ENCODE measurements at places on chromosomes 3 and 15. TPM values are rescaled to one million over a fixed set of nuclear protein-coding genes. Genes with fewer than 3 reads are reported as not detected.

VIPR1 gene
- 6.5 TPM for total RNA-seq

SATB1 gene
- total RNA-seq: 546 TPM

THAP10 gene
- 0.51 TPM for total RNA-seq

OIP5 gene
- total RNA-seq: 13.0 TPM

APBA2 gene
- 8.9 TPM for total RNA-seq

A4GNT gene
- total RNA-seq: not detected

- no peak overlapping the region for H3K27ac ChIP-seq
- H3K27me3 ChIP-seq: no peaks in the 10 kb centered on the region
- H3K4me3 ChIP-seq: no peak overlapping the region
Measured at GRCh38 chr15:52232327-52232726, 41.1 kb upstream of the GNB5 start.

DNA sequence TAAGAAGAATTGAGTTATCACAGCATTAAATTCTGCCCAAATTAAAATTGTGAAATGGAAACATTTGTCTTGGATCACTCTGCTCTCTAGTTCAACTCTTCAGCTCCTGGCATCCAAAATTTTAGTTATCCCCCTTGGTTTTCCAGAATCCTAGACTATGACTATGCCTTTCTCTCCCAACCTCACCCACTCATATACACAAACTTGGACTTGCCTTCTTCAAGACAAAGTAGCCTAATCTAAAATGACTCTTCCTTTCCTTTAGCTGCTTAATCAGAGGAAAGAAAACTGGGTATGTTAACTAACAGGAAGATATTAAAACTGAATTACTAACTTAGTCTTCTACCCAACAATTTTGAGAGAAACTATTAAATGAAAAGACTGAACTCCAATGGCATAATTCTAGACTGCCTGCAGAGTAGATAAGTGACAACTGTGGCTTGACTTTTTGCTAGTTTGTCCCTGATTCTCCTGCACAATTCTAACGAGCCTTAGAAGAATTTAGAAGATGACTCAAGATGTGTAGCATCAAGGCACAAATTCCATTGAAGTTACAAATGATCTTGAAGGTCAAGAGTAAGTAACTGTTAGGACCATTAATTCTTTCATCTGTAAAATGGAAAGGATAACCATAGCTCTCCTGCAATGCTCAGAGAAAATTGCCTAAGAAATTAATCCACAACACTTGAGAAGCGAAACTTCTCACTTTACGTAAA, 5.2 kb upstream of the GOLIM4 start:
- H3K4me3 ChIP-seq: no peak overlapping the region
- no peaks in the 10 kb centered on the region for H3K36me3 ChIP-seq
- peaks cover 5% of the 10 kb centered on the region for H3K4me1 ChIP-seq
- peaks cover 16% of the 10 kb centered on the region for H3K27me3 ChIP-seq
- no peak for DNase-seq

DNA sequence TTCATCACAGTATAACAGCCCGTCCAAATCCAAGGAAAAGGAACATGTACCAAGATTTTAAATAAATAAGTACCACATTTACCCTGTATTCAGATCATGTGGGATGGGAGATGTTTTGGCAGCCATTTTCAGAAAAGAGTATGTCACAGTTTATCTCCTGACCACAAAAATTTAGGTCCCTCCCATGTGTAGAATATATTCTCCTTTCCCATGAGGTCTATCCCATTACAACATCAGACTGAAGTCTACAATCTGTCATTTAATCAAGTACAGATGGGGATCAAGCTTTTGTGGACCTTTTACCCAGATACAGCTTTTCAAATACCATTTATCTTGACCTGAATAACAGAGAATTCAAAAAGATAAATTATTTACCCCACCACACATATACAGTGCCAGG, 444.5 kb downstream of the PLOD2 start:
- no peaks in the 10 kb centered on the region for H3K4me1 ChIP-seq
- no peak for DNase-seq
- H3K4me3 ChIP-seq: no peak overlapping the region
- H3K27me3 ChIP-seq: no peaks in the 10 kb centered on the region
- no peaks in the 10 kb centered on the region for H3K36me3 ChIP-seq

GRCh38 chr3:9123840-9124239, 125.6 kb downstream of the SRGAP3 start:
- H3K4me1 ChIP-seq: no peaks in the 10 kb centered on the region
- no peak overlapping the region for H3K27ac ChIP-seq
- no peak for DNase-seq
- H3K27me3 ChIP-seq: no peaks in the 10 kb centered on the region

- no peak overlapping the region for H3K4me3 ChIP-seq
- no peak overlapping the region for H3K27ac ChIP-seq
- DNase-seq: no peak
- no peaks in the 10 kb centered on the region for H3K4me1 ChIP-seq
- H3K36me3 ChIP-seq: no peaks in the 10 kb centered on the region
Measured at GRCh38 chr3:117407317-117407716, 697.7 kb downstream of the TUSC7 start.

- no peak overlapping the region for H3K4me3 ChIP-seq
- peaks cover 20% of the 10 kb centered on the region for H3K36me3 ChIP-seq
- peak; percentile 45 for DNase-seq
- peaks cover 22% of the 10 kb centered on the region for H3K4me1 ChIP-seq
- no peaks in the 10 kb centered on the region for H3K27me3 ChIP-seq
- no peak overlapping the region for H3K27ac ChIP-seq
Measured at GRCh38 chr3:72816862-72817355, 31.3 kb downstream of the SHQ1 start.

DNA sequence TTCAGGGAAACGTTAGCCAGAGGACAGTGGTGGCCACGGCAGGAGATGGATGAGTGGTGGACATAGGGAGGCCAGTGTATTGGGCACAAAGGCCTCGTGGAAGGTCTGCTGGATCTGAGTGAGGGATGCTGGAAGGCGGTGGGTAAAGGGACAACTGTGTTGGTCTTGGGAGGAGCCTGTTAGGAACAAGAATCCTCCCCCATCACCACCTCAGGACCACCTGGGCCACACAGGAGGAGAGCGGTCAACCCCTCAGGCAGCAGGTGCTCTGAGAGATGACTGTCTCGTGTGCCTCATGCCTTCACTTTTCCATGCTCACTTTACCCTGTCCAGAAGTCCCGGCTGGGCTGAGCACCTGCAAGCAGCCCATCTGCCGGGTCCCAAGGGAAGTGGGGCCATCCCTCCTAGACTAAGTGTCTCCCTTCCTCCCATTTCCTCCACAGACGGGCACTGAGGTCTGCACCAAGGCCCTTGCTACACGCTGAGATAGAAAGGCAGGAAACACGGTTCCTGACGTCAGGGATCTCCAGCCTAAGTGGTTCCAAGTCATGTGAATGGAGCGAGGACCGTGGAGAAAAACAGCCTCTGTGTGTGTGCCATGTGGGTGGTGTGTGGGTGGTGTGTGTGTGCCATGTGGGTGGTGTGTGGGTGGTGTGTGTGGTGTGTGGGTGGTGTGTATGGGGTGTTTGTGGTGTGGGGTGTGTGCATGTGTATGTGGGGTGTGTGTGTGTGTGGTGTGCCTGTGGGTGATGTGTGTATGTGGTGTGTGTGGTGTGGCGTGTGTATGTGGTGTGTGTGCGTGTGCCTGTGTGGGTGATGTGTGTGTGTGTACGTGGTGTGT, 47.8 kb upstream of the CTSH start:
- DNase-seq: no peak
- peaks cover 3% of the 10 kb centered on the region for H3K4me1 ChIP-seq
- H3K4me3 ChIP-seq: no peak overlapping the region
- H3K27me3 ChIP-seq: peaks cover 2% of the 10 kb centered on the region
- no peaks in the 10 kb centered on the region for H3K36me3 ChIP-seq
- no peak overlapping the region for H3K27ac ChIP-seq

DNA sequence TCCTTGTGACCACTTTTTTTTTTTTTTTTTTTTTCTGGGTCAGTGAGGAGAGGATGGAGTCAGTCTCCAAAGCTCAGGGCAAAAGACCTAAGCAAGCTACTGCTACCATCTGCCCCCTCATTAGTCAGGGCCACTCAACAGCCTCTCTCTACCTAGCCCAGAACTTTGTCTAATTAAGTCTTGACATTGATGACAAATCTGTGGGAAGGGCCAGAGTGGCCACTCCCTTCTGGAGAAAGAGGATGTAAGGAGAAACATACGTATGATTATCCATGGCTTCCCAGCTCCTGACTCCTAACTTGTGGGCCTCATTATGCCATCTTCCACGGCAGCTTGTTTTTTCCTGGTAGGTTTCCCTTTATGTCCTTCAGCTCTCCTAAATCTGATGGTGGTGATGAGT, 37.9 kb downstream of the NR1I2 start:
- no peak for DNase-seq
- no peak overlapping the region for H3K4me3 ChIP-seq
- H3K27me3 ChIP-seq: no peaks in the 10 kb centered on the region
- H3K27ac ChIP-seq: no peak overlapping the region
- H3K4me1 ChIP-seq: peaks cover 2% of the 10 kb centered on the region

DNA sequence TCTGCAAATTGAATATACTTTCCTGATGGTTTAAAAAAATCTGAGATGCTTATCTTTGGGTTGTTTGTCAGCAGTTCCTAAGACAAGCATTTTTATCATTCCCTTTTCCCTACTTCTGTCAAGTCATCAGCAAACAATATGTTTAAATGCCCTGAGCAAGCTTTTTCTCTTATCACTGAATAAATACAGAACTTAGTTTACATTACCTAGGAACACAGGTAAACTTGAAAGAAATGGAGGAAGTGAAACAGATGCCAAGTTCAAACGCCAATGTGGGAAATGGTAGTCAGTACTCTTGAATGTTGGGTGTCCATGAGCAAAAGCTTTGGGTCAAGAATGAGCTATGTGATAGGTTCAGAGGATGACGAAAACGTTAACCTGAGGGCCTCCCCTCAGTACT, 17.2 kb upstream of the TCAIM start:
- H3K36me3 ChIP-seq: no peaks in the 10 kb centered on the region
- no peak for DNase-seq
- no peak overlapping the region for H3K4me3 ChIP-seq
- peaks cover 10% of the 10 kb centered on the region for H3K27me3 ChIP-seq
- H3K4me1 ChIP-seq: no peaks in the 10 kb centered on the region

- no peak for DNase-seq
- no peaks in the 10 kb centered on the region for H3K4me1 ChIP-seq
- H3K4me3 ChIP-seq: no peak overlapping the region
- no peaks in the 10 kb centered on the region for H3K27me3 ChIP-seq
- H3K36me3 ChIP-seq: no peaks in the 10 kb centered on the region
Measured at GRCh38 chr3:46524008-46524407, 26.2 kb downstream of the RTP3 start.

GRCh38 chr3:147521646-147522045, 112.5 kb downstream of the ZIC1 start:
- no peak for DNase-seq
- H3K4me3 ChIP-seq: no peak overlapping the region
- H3K36me3 ChIP-seq: no peaks in the 10 kb centered on the region
- no peak overlapping the region for H3K27ac ChIP-seq

DNA sequence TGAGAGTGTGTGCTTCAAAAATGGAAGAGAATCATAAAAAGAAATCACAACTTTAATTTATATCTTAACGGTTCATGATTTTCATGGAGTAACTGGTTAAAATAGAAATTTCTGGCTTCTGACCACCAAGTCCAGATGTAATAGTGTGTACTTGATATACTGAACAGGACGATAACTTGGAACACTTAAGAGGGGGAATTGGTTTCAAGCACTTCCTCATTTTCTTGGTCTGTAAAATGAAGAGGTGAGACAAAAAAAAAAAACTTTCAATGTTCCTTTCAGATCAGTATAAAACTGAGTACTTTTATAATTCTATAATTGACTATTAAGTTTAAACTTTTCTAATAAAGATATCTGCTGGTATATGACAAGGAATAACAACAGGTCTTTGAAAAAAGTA, 64.0 kb upstream of the TRA2B start:
- no peak overlapping the region for H3K27ac ChIP-seq
- no peaks in the 10 kb centered on the region for H3K36me3 ChIP-seq
- H3K4me3 ChIP-seq: no peak overlapping the region

DNA sequence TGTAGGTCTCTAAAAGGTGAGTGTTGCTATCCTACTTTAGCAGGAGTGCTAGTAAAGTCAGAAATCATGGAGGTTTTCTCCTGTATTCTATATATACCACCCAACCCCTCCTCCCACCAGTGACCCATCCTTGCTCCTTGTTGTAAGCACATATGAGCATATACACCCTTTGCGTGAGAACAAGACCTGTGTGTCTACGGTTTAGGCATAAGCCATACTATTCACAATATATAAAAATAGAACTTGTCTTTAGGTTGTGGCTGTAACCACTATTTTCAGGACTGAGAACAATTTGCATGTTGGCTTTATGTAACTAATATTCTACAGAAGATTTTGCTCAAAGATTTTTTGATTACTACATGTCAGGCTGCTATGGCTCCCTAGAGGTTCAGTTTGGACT, 59.1 kb upstream of the TOP2B start:
- no peaks in the 10 kb centered on the region for H3K27me3 ChIP-seq
- no peak overlapping the region for H3K4me3 ChIP-seq
- H3K36me3 ChIP-seq: peaks cover 21% of the 10 kb centered on the region

DNA sequence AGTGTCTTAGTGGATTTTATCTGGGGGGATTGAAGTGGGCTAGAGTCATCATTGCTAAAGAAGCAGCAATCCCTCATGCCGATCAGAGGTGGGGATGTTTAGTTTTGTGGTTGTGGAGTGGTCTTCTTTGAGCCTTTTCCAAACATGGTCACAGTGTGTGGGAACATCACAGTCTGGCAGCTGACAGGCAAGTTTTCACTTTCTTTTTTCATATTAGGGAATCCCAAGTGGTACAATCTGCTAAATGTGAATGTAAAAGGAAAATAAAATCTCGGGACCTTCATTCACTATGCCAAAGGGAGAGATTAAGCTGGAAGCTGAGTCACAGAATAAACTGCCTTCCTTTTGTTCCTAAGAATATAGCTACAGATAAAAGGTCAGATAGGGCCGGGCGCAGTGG, 10.4 kb upstream of the CX3CR1 start:
- no peaks in the 10 kb centered on the region for H3K27me3 ChIP-seq
- no peak for DNase-seq
- H3K27ac ChIP-seq: no peak overlapping the region
- peaks cover 25% of the 10 kb centered on the region for H3K4me1 ChIP-seq
- H3K4me3 ChIP-seq: no peak overlapping the region

GRCh38 chr15:60695713-60696522, 217.0 kb upstream of the ICE2 start:
- peaks cover 84% of the 10 kb centered on the region for H3K4me1 ChIP-seq
- peak; percentile 95 for DNase-seq
- peak overlapping the region; percentile 80 for H3K27ac ChIP-seq
- H3K27me3 ChIP-seq: no peaks in the 10 kb centered on the region
- peak overlapping the region; percentile 57 for H3K4me3 ChIP-seq
- H3K36me3 ChIP-seq: no peaks in the 10 kb centered on the region

DNA sequence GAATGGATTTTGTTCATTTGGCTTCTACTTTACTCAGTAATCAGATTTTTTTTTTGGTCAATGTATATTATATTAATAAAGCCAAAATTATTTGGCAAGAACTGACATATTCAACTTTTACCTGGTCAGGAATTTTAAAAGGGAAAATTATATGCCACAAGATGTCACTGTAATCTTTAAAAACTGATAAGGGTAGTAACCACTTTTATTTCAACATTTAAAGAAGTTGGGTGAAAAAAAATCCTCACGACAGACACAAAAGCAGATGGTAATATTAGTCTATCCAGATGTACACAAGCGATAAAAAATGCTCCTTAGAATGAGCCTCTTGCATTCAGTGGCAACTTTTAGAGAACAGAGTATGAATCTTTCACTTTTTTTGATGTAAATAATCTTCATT, 101.9 kb downstream of the SERPINI1 start:
- H3K27me3 ChIP-seq: peaks cover 2% of the 10 kb centered on the region
- H3K4me1 ChIP-seq: no peaks in the 10 kb centered on the region
- no peak for DNase-seq
- no peak overlapping the region for H3K4me3 ChIP-seq
- H3K27ac ChIP-seq: no peak overlapping the region

Measured in activated CD4-positive, alpha-beta memory T cell treated with anti-CD3 and anti-CD28 coated beads for 36 hours (primary cell).